Bronchial epithelial cell (primary cell): ENCODE measurements at places on chromosomes 12 and 14. TPM values are rescaled to one million over a fixed set of nuclear protein-coding genes. Genes with fewer than 3 reads are reported as not detected.
A peak's percentile ranks its signal among the peaks of the same experiment; 100 is the strongest.

DNA sequence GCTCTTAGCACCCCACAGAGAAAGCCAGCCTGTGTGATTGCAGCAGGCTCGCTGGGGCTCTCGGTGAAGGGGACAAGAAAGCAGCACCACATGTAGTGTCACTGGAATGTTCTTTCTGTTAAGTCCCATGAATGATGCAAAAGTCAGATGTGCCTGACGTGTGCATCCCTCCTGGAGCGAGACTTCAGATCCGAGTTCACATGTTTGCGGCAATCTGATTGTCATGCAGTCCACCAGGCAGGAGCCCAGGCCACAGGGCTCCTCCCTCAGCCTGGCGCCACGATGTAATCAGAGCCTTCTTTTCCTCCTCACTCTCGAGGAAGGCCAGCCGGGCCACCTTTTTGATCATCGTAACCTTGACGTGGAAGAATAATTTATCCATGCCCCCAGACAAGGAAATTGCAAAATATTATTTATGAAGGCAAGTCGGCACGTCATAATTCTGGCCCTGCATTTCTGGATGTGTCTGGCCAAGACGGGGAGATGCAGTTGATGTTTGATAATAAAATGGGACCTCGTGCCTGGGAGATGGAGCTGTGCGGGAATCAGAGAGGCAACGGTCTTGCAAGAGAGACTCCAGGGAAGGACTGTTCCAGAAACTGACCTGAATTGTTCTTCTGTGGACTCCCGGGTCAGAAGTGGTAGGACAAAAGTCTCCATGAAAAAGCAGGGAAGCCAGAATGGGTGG lies 214.6 kb downstream of the PHETA1 start:
- DNase-seq = no peak

DNA sequence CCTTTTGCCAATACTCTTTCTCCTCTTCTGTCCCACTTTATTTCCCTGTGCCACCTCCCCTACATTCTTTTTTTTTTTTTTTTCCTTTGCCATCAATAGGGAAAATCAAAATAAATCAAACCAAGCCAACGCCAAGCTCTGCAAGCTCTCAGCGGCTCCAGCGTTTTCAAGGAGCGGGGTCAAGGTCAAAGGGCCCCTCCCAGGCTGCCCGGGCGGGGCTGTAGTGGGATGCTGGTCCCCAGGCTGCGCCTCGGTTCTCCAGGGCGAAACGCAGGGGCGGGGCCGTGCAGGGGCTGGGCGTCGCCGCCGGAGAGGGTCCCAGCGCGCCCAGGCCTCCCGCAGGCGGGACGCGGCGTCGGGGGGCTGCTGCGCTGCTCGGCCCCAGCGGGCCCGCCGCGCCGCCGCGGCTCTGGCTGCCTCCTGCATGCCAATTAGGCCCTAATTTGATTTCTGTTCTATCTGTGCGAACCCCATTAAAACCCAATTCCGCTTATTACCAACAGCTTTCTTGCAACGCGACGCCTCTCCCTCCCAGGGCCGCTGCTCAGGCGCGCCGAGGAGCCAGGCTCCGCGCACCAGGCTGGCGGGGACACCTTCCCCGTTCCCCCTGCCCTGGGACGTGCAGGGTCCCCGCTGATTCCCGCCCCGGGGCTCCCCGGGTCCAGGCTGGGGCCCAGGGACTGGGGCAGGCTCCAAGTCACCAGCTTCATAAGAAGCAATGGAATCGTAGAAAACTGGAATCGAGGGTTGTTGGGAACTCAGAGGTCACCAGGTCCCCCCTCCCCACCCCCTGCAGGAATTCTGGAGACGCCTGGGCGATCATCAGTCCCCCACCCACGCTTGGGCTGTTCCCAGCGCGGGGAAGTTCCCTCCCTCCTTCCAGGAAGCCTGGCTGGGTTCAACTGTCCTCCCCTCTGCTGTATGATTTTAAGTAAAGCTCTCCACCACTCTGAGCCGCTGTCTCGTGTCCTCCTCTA lies 50.7 kb upstream of the MAP1LC3B2 start:
- no peak for DNase-seq

- peak; percentile 55 for DNase-seq
Observed at GRCh38 chr12:20601668-20602280, 93.4 kb upstream of the SLCO1C1 start.

DNA sequence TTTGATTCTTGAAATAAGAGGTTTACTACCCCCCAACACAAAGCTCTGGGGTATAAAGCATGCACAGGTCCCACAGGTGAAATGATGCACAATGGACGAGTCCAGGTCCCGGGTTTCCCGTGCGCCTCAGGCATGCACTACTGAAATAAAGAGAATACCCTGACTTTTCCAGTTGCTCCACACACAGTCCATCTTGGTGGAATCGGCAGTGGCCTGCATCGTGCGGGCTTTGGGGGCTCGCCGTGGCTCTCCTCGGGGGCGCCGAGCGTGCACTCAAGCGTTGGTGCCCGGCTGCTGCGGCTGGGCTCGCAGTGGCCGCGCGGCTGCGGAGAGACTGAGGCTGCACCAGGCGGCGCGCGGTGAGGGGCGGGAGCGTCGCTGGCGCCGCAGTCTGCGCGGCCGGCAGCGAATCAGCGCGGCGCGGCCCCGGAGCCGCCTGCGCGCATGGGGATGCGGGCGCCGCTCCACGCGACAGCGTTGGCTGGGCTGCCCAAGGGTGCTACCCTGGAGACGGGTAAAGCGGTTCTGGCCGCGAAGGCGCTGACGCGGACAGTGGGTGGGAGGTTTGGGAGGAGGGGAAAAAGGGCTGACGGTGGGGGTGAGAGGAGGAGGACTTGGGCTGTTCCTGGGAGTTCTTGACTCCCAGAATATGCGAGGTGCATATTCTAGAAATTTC lies 53.8 kb upstream of the CCDC175 start:
- no peak for DNase-seq

DNA sequence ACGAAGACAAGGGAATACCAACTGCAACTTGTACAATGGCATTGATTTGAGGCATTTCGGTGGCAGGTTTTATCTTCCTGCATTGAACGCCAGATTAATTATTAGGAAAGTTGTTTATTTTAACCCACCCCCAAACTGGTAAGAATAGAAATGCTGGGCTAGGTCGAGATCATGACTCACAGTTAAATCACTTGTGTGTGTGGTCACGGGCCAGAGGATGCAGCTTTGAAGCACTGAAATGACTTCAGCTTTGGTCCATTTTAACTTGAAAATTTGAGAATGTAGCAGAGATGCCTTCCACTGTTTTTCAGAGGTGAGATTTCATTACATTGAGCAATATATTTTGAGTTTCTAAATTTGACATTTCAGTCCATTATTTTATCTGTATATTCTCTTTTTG lies 23.6 kb upstream of the KCNH3 start:
- peak; percentile 83 for DNase-seq

DNA sequence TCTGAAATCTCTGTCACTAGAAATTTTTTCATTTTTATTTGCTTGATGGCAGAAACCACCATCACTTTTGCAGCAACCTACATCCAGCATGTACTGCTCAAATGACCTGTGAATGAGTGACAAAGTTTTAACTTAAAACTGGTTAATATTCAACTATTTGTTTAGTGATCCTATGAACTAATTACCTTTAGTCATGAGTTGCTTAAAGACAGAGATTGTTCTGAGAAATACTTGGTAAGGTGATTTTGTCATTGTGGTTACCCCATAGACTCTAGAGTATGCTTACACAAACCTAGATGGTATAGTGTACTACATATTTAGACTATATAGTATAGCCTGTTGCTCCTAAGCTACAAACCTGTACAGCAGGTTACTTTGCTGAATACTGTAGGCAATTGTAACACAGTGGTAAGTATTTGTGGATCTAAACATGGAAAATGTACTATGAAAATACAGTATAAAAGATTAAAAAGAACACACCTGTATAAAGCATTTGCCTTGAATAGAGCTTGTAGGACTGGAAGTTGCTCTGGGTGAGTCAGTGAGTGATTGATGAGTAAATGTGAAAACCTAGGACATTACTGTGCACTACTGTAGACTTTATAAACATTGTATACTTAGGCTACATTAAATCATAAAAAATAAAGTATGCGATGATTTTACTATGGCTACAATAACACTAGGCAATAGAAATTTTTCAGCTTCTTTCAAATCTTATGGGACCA lies 256.6 kb upstream of the PPFIA2 start:
- peak; percentile 53 for DNase-seq

GRCh38 chr12:125907351-125907750 lies 842.1 kb downstream of the AACS start:
- DNase-seq = no peak

DNA sequence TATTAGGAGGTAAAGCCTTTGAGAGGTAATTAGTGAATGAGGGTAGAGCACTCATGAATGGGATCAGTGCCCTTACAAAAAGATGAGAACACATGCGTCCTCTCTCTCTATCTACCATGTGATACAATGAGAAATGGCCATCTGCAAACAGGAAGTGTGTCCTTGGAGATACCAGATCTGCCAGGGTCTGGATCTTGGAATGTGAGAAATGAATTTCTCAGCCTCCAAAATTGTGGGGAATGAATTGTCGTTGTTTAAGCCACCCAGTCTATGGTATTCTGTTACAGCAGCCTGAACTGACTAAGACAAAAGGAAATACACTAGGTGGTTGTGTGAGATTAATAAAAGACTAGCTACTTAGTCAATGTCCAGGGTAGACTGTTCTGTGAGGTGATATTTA lies 366.6 kb downstream of the NELL2 start:
- DNase-seq = no peak

DNA sequence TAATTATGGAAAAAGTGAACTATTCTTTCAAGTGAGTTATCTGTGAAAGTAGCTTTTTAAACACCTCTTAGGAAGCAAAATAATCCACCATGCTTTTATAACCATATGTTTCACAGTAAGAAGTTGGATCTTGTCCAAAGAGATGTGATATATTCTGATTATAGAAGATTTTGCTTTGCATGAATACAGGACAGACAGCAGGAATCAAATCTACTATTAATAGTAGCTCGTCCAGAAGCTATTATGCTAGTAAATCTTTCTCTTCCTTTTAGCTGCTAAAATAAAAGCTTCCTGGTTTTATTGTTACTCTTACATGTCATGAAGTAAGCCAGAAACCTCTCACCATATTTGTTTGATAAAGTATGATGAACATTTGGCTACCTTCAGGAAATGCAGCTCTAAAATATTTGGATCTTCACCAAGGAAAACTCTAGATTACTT lies 257.0 kb downstream of the IPO8 start:
- DNase-seq = no peak

DNA sequence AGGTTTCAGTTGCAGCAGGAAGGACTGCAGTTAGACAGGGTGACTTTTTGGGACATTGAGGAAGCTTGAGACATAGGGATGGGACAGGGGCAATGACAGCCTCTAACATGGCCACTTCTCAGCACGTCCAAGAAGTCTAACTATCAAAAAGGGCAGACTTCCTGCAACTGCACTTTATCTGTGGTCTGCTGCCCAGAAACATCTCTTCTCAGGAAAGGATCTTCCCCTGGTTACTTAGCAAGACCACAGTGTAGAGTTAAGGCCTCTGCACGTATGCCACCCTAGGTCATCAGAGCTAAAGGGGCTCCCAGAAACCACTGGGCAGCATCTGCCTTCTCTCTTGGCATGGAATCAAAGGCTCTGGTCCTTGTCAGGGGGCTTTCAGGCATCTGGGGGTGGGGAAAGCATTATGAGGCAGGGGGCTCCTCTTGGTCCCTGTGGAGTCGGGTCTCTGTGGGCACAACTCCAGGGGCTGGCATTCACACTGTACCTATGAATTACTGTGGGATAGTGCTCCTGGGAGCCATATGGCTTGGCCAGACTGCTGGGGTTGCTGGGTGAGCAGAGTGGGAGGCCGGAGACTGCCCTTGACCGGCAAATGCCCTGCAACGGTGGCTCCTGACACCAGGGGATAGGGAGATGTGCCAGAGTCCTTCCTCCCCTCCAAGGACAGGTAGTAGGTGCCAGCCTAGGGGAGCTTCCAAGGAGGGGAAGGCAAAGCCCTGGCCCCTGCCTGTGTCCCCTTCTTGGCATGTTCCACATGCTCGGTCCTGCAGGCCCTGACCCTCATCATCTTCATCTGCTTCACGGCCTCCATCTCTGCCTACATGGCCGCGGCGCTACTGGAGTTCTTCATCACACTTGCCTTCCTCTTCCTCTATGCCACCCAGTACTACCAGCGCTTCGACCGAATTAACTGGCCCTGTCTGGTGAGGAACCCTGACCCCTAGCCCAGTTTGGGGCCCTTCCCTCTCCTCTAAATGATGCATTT lies 1.0 kb downstream of the CMTM5 start:
- no peak for DNase-seq

SDR9C7 gene
- total RNA-seq = 0.26 and 4.9 TPM in 2 replicates

C1RL gene
- 11.3 and 14.3 TPM in 2 replicates for total RNA-seq

NAV3 gene
- 1.6 and 3.2 TPM in 2 replicates for total RNA-seq

FITM1 gene
- 0.51 TPM in 1 of 2 replicates, not detected in the other for total RNA-seq

PLEKHH1 gene
- 4.4 and 4.7 TPM in 2 replicates for total RNA-seq

CLEC1B gene
- total RNA-seq = not detected in 2 replicates

RBP5 gene
- total RNA-seq = not detected in 2 replicates

PPFIA2 gene
- total RNA-seq = 0.26 TPM in 1 of 2 replicates, not detected in the other

GPR137C gene
- total RNA-seq = under 0.01 and 0.26 TPM in 2 replicates

TSPAN8 gene
- total RNA-seq = 0.26 TPM in 1 of 2 replicates, not detected in the other

TMEM119 gene
- total RNA-seq = 0.79 TPM in 1 of 2 replicates, not detected in the other

FOXA1 gene
- total RNA-seq = 4.9 and 5.3 TPM in 2 replicates
